ENCODE measurements at places on chromosomes 4 and X. TPM values are rescaled to one million over a fixed set of nuclear protein-coding genes. Genes with fewer than 3 reads are reported as not detected.

The CYLC1 gene
- not detected for total RNA-seq

The SFRP2 gene
- total RNA-seq = not detected

The PAGE2B gene
- total RNA-seq = 1.3 TPM

The ZNF41 gene
- total RNA-seq = 10.6 TPM

The NPY1R gene
- not detected for total RNA-seq

The SULT1E1 gene
- not detected for total RNA-seq

The F8A3 gene
- 20.8 TPM for total RNA-seq

The CNKSR2 gene
- 8.0 TPM for total RNA-seq

The PAGE4 gene
- not detected for total RNA-seq

The RENBP gene
- total RNA-seq = 14.8 TPM

The GPC3 gene
- 1.4 TPM for total RNA-seq

The GUCY2F gene
- total RNA-seq = not detected

The AR gene
- not detected for total RNA-seq

The TLR2 gene
- total RNA-seq = 1.1 TPM

The ASB12 gene
- not detected for total RNA-seq

The TRIM61 gene
- 1.1 TPM for total RNA-seq

The UGT2B28 gene
- total RNA-seq = not detected

The CT45A1 gene
- not detected for total RNA-seq

The SPP1 gene
- not detected for total RNA-seq

The FRMD7 gene
- total RNA-seq = not detected
